Parietal lobe (tissue), 2 donors: ENCODE measurements at places on chromosomes 6 and 20. TPM values are rescaled to one million over a fixed set of nuclear protein-coding genes. Genes with fewer than 3 reads are reported as not detected.

Gene TDRD6
- 2.5 TPM for total RNA-seq

Gene REM1
- total RNA-seq = 0.31 TPM

Gene EEF1A1
- total RNA-seq = 10,580 TPM

Gene FOXS1
- not detected for total RNA-seq

Gene IL20RA
- not detected for total RNA-seq

Gene GMNN
- total RNA-seq = 8.1 TPM

Gene RALGAPB
- total RNA-seq = 85.1 TPM

Gene KCNG1
- total RNA-seq = 27.5 TPM

Gene BPIFA3
- total RNA-seq = not detected

Gene TFAP2C
- total RNA-seq = 6.9 TPM

Gene KHDC1L
- total RNA-seq = not detected
